ENCODE measurements at places on chromosomes 7 and 10.

GRCh38 chr7:29272057-29272456, 77.5 kb downstream of the CHN2 start:
- no peak for DNase-seq

- DNase-seq, result no peak
Observed at GRCh38 chr10:70648427-70648826, 23.9 kb upstream of the ADAMTS14 start.

DNA sequence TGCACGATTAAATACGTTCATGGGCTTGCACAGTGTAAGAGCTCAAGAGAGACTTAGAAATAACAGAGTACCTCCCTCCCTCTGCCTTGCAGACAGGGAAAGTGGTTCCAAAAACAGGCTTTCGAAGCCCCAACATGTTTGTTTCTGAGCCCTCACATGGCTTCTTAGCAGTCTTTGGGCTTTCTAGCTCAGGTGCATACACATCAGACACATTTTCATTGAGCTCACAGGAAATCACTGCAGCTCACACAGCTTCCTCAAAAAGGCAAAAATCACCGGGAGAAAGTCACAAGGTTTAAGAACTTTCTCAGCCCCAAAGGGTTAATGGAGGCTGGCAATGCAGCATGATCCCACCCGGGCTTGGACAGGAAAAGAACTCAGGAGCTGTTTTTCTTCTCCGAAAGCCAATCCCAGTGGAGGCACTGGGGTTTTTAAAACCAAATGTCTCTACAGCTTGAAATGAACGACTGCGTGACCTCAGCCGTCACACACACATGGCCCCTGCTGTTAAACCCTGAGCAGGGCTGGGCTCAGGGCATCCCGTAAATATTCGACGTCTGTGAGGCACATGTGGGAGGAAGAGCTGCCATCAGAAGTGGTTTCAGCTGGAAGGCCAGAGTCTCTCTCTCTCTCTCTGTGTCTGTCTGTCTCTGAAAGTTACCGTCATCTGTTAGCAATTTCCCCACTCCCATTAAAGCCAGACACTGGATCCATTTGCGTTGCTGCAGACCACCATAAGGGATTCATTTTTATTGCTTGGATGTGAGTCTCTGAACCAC, 69.7 kb downstream of the CALML3 start:
- DNase-seq, result no peak

DNA sequence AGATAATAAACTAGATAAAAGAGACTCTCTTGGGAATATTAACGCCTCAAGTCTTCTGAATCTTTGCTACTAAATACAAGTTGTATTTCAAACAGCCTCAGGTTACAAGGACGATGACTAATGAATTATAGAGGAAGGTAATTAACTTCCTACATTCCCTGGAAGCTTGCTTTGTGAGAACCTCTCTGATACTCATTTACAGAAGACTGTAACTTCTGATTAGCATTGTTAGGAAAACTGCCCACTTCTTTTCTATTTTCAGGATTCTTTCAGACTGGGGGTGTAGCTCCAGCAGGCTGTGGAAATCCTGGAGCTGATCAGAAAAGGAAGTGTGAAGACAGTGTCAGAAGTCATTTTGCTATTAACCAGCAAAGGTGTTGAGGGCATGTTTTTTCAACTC, 316.7 kb upstream of the NPSR1 start:
- no peak for DNase-seq

GRCh38 chr7:901388-902154, 25.2 kb downstream of the GET4 start:
- no peak for DNase-seq

GRCh38 chr7:128672927-128673517, 930 bp downstream of the GARIN1A start:
- DNase-seq, result no peak

DNA sequence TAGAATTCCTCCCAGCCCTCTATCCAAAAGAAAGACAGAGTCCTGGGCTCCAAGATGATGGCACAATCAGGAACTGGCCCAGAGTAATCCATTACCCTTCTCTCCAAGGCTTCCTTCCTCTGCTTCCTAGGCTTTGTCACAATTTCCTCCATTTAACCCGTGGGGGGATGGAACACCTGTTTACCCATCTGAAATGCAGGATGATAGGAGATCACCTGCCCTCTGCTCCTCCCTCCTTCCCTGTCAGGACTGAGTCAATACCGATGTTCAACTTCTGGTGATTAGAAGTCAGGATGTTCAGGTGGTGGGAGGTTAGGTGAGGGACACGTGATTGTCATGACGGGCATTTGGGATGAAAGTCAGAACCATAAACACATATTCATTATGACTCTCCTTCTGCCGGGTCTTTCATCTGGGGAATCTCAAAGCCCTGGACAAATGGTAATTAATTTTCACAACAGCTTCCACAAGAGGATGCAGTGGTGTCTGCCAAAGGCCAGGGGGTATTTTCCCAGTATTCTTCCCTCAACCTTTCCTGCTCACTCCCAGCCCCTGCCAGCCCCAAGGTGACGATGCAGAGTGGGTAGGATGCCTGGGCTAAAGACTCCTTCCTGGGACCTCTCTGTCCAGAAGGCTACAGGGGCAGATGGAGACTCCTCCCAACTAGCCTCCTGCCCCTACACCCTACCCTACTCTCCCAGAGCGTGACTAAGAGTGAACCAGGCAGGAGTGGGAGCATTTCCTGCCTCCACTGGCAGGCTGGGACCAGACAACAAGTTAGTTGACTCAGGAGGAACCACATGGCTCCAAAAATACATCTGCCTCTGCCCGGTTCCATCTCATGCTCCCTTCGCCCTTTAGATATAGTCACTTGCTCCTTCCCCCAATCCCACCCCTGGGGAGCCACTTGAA, 27.9 kb downstream of the DUSP5 start:
- DNase-seq, result no peak

DNA sequence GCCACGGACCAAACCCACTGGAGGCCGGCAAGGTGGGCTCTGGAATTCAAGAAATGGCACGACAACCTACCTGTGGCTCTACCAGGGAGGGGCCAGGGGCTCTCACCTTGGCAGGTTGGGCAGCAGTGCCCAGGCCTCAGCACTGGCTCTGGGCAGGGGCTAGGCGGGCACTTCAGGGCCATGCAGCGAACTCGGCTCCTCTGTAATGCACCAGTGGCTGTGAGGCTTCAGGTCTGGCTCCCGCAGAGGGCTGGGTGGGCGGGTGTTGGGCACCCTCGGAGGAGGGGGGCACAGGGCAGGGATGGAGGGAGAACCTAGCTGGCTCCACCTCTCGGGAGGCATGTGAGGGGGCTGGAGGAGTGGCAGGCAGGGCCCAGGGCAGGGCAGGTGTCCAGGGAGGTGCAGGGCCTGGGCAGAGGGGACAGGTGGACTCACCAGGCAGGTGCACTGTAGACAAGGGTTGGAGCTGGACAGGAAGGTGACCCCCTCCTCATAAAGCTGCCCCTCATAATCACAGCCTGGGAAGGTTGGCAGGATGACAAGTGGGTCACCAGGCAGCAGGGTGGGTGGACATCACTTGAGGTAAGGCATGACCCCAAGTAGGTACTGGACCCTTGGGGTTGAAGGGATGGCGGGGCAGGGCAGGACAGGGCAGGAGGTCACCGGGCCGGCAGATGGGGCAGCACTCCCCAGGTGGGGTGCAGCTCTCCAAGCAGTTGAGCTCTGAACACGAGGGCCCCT, 6.7 kb downstream of the KCP start:
- DNase-seq, result no peak

DNA sequence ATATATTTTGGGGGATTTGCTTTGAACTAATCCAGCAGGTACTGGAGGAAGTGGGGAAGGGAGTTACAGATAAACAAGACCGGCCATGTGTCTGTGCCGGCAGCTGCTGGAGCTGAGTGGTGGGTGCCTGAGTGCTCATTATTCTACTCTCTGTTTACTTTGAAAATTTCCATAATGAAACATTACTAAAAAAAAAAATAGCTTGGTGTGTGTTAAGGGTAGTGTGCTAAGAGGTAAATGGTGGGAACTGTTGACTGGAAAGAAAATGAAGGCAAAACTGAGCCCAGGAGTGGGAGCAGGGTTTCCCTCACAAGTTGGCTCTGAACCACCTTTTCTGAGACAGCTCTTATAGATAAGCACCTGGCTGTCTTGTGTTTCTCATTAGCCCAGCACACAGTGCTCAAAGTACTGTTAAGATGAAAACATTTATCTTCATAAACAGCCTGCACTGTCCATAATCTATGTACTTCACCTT, 50.6 kb downstream of the PARD3 start:
- no peak for DNase-seq

DNA sequence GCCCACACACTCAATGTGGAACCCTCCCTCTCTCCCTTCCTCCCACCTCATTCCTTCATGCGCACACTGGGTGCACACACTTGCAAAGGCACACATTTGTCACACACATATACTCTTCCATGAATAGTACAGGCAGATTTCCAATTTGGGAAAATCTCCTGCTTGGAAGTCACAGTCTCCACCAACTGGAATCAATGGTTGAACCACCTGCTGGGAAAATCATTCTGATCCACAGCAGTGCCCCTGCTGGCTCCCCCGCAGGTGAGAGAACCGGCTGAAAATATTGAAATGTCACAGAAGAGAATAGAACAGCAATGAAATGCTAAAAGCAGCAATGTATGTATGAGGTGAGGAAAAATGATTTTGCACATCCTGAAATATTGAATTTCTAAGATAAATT, 232.7 kb downstream of the ADAM12 start:
- no peak for DNase-seq

GRCh38 chr7:15508258-15508657, 53.6 kb downstream of the AGMO start:
- DNase-seq, result no peak

DNA sequence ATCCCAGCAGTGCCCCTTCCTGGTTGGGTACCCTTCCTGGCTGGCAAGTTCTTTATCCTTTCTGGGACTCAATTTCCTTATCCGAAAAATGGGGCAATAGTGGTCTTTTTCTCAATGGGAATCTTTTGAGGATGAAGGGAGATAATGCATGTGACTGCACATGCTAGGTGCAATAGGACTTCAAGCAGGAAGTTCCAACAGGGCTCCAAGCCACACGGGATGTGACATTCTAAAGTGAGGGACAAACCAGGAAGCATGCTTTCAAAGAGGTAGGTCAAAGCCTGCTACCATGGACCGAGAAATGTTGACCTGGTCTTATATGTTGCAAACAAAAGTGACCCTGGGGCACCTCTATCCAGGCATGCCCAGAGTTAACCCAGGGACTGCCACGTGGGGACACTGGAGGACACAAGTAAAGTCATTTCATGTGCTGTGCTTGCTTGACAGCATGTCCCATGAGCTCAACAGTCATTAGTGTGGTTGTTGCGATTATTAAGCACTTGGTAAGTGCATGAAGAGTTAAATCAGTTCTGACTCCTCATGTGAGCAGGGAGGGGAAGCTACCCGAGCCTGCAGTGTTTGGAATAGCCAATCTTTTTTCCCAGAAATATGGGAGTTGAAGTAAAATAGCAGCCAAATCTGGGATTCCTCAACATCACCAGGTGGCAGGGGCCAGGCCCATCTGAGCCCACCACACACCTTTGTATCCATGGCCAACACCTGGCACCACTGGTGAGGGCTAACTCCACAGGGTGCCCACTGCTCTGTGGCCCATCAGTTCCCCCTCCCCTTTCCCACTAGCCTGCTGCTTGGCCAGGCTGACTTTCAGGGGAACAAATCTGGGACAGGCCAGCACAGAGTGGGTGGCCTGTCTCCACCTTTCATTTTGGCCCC, 5.7 kb downstream of the ARHGAP22 start:
- no peak for DNase-seq

DNA sequence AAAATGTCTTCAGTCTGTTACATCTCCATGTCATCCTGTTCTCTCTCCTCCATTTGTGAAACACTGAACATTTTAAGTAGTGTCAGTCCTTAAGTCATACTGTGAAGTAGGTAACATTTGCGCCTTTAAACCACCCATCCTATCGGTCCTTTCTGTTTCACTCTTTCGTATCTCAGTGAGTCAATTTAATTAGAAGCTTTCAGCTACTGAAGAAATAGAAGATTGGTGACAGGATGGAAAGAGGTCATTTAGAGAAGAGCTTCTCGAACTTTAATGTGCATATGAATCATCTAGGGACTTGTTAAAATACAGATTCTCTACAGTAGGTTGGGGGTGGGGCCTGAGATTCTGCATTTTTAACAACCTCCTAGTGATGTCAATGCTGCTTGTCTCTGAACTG, 113.4 kb downstream of the SRI start:
- no peak for DNase-seq

DNA sequence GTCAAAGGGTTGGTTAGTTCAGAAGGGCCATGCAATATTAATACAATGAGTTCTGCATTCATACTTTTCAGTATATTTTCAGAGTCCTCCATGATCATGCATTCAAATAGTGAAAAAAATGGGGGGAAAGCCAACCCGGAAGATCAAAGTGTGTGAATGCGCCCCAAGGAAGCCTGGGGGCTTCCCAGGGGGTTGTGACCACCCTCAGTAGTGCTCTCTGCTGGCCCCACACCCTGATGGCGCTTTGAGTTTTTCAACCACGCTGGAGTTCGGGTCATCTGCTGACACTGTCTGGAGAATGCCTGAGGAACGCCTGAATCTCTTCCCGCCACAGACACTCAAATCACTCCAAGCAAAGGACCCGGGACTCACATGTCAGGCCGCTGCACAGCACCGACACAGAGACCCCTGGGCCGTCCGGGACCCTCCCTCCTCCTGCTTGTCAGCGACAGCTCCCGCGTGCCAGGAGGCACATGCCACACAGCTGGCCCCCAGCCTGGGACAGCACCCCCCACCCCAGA, 1.0 kb downstream of the TNS3 start:
- DNase-seq, result no peak

GRCh38 chr10:85900487-85900886, 466.1 kb downstream of the GRID1 start:
- DNase-seq, result no peak

GRCh38 chr10:110864662-110865140, 7.0 kb upstream of the PDCD4 start:
- DNase-seq, result no peak

GRCh38 chr10:61785473-61786105, 115.9 kb upstream of the ARID5B start:
- no peak for DNase-seq

GRCh38 chr10:101379663-101380352, 25.8 kb downstream of the BTRC start:
- no peak for DNase-seq

DNA sequence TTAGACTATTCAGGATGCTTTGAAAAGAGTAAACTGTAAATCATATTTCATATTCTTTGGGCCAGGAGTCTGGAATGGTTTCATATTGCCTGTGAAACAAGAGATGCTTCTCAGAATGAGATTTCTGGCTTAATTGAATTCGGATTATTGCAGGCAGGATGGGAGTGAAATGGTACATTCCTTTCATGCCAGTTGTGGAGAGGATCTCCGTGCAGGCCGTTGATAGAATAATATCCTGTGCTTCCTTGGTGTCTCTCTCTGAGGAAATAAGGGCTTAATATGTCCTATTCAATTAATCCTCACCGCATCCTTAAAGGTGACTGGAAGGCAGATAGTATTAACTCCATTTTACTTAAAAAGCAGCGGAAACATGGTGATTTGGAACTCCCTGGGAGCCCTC, 56.6 kb downstream of the CUX1 start:
- no peak for DNase-seq
